ENCODE measurements at places on chromosomes 6 and 20.

DNA sequence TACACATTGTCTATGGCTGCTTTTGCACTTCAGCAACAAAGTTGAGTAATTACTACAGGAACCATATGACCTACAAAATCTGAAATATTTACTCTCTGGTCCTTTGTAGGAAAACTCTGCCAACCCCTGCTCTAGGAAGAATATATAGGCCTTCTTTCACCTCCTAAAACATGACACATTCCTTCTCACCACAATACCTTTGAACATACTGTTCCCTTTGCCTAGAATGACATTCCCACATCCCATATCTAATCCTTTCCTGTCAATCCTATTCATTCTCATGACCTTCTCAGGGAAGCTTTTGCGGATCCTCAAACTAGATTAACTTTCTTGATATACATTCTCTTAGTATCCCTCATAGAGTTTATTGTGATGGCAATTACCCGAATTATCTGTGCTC, 18.0 kb upstream of the NCOA6 start:
- no peak for DNase-seq

DNA sequence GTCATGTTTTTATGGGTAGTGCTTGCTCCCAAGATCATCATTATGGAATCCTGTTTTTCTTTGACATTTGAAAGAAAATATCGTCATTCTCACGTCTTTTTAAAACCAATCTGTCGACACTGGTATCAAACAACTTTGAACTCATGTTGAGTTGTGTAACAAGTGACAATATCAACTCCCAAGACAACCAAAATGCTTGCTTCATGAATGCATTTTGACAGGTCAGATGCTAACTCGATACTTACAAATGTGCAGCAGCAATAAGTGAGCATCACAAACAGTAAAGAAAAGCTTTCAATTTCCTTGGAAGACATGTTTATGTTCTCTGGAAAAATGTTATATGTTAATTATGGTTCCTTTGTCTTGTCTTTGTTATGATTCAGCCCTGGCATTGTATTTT, 125.9 kb downstream of the EPHA7 start:
- DNase-seq, result no peak

GRCh38 chr6:1491591-1492319, 102.4 kb downstream of the FOXF2 start:
- no peak for DNase-seq

DNA sequence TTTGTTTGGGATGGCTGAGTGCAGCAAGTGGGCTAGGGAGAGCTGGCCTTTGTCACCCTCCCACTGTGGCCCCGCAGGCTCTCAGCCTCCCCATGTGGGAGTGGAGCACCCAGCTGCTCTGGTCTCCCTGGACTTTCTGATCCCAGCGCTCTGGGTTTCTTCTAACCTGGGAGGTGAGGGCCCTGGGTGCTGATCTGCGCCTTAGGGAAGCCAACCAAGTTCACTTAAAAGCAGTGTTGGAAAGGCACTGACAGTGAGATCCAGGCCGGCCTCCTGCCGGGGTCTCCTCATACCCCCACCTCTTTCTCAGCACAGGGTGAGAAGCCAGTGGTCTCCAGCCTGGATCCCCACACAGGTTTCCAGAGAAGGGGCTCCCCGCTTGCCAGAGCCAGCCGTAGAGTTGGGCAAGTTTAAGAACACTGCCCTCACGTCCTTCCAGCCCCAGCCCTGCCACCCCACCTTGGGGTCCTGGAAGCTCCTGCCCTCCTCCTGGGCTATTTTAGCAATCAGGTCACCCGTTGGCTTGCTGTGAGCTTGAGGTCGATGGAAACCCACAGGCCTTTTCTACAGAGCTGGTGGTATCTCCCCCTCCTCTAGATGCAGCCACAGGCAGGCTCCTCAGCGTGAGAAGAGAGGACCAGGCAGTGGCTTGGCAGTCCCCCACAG, 9.6 kb downstream of the C20orf203 start:
- no peak for DNase-seq

DNA sequence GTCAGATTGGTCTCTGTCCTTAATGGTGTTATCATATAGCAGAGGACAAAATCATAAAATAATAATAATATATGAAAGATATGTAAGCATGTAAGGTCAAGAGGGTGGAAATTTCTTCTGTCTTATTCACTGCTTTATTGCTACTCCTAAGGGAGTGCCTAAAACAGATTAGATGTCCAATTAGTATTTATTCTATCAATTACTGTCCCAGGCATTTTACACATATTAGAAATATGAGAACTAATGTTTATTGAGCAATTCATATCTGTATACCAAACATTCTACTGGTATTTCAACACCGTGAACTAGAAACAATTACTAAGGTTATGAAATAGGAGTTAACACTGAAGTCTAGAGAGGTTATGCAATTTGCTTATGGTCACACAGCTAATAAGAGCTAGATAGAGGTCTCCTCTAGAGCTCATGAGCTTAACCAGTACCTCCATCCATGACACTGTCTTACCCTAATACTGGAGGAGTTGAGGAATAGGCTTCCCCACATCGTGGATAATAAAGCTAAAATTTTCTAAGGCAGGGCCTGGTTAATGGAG, 302.3 kb downstream of the PLCB1 start:
- no peak for DNase-seq

GRCh38 chr6:34697904-34698559, 1.5 kb upstream of the ILRUN start:
- no peak for DNase-seq

DNA sequence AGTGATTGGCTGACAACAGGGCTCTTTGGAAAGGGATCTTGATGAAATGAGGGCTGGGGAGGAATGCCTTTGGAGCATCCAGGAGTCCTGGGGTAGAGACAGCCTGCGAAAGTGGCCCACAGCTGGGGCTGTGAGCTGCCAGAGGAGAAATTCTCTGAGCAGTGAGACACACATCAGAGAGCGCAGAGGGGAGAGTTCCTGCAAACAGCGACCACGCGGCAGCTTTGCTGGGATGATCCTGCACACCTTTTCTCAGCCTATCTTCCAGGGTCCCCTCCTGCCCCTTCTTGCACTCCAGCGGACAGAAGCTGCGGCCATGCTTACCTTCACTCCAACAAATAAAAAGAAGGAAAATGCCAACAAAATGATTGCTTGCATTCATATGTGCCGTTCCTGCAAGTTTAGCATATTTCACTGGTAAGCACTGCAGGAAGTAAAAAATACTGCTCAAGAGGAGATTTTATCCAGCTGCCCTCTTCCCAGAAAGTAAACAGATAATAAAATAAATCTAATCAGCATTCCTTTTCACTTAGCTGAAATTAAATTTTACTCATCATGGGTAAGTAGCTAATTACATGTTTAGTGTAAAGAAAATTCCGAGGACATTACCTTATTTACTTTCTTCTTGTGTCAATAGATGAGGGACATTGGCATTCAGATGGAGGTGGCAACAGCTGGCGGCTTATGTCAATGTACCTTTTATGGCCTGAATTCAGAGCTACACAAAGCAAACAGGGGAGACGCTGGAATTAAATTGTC, 339.9 kb upstream of the ARID1B start:
- no peak for DNase-seq
